NCI-H1930 (cell line): ENCODE measurements at places on chromosomes 7 and 10.

GRCh38 chr10:60343254-60343653, 46.4 kb downstream of the ANK3 start:
- no peak for DNase-seq

- no peak for DNase-seq
These were observed 190.2 kb downstream of the RELN start for GRCh38 chr7:103799298-103799697.

- DNase-seq: no peak
These were observed 1.9 kb upstream of the ARL4A start for GRCh38 chr7:12685550-12685949.

GRCh38 chr10:120557311-120557710, 100.3 kb downstream of the PLPP4 start:
- no peak for DNase-seq

DNA sequence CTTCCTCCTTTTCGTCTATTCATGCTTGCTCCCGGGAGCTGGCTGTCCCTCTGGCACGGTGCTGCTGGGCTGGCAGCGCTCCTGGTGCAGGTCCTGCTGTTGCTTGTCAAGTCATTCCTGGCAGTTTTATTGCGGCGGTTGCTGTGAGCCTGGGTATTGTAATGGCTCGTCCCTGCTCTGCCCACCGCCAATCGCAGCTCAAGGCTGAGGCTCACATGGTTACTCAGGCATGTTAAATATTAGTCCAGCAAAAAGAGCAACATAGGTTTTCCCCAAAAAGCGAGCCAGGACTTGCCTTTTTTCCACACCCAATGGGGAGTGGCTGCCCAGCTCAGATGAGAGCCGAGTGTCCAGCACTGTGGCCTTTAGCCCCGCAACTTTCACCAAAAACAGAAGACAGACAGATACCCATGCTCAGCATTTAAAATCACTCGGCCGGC, 492.9 kb upstream of the FOXK1 start:
- no peak for DNase-seq

DNA sequence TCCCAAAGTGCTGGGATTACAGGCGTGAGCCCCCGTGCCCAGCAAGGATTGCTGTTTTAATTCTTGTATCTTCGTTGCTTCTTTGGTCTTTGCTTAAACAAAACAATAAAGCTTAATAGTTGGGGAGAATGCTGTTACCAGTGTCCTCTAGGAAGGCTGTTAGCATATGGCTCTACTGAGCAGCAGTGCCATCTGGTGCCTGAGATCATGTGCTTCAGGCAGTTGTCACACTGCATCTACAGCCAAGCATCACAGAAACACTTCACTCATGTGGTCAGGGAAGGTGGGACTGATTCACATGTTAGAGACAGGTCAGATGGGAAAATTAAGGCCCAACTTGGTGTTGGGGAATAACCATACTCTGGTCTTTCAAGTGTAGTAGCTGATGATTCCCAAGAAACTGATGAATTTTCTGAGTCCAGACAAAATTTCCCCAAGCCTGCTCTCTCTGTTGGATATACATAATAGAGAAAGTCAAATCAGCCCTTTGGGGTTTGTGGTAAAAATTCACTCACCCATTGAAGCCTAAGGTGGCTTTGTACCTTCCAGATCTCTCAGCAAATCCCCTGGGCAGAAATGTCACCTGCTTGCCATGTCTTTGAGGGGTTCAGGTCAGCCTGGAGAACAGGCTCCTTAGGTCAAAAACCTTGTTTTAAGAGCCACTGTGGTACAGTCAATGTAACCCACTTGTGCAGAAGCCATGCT, 28.4 kb downstream of the UBE2D4 start:
- peak; percentile 26 for DNase-seq

DNA sequence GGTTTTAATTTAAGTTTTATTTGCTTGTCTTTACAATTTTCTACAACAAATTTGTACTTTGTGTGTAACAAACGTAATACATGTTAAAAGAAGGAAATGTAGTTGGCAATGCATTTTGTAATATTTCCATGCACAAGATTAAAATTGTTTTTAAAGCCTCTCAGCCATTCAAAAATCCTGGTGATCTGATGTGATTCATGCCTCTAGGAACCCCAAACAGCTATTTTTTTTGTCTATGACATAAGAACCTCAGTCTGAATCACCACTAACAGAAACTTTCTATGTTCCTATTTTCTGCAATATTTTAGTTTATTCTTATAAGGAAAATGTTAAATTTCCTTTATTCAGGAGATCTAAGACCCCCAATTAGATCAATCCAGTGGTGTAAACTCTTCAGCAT, 183.1 kb upstream of the YAE1 start:
- no peak for DNase-seq

DNA sequence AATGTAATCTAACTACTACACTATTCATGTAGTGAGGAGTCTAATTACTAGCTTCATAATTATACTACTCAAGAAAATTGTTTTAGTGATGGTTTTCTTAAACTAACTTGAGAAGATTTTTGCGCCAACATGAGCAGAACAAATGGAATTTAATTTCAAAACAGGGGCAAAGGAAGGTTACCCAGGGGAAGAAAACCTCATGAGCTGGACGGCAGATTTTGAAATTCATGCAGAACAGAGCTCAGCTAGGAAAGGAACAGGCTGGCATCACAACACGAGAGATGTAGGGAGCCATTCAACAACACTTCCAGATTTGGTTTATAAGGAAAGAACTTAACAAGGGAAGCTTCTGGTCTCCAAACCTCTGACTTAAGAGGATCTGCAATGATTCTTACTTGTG, 235.3 kb upstream of the PRKCQ start:
- no peak for DNase-seq

DNA sequence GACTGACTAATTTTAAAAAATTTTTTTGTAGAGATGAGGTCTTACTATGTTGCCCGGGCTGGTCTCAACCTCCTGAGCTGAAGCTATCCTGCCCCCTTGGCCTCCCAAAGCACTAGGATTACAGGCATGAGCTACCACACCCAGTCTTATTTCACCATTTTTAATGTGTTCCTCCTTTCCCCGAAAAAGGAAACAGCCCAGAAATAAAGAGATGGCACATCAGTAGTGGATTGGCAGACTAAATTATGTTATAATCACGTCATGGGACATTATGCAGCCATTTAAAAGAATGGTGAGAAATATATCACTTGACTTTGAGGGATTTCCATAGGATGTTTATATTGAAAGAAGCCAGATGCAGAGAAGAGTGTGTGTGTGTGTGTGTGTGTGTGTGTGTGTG, 40.5 kb downstream of the CAPZA2 start:
- no peak for DNase-seq

GRCh38 chr7:125934539-125934938, 1004.9 kb upstream of the POT1 start:
- DNase-seq: no peak

GRCh38 chr10:44457259-44457658, 72.4 kb upstream of the CXCL12 start:
- no peak for DNase-seq

DNA sequence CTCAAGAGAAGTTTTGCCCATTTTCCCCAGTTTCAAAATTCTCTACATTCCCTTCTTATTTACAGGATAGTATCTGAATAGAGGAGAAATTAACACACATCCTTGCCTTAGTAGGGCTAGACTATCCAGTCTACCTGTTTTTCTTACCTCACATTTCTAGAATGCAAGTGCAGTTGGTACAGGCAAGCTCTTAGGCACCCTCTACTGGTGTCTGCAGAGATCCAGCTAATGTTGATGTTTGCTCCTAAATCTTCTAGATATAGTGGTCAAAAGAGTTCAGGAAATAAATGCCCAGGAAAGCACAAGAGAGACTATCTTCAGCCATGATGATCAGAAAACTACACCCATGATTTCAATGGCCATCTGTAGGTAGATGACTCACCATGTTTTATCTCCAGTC, 205.3 kb downstream of the HTR7 start:
- no peak for DNase-seq

- DNase-seq: no peak
These were observed 478.3 kb downstream of the DNAJB6 start for GRCh38 chr7:157814931-157815705.

- DNase-seq: no peak
These were observed 80.1 kb upstream of the MKRN1 start for GRCh38 chr7:140559410-140559809.
